ENCODE measurements at places on chromosomes 7 and 10.

DNA sequence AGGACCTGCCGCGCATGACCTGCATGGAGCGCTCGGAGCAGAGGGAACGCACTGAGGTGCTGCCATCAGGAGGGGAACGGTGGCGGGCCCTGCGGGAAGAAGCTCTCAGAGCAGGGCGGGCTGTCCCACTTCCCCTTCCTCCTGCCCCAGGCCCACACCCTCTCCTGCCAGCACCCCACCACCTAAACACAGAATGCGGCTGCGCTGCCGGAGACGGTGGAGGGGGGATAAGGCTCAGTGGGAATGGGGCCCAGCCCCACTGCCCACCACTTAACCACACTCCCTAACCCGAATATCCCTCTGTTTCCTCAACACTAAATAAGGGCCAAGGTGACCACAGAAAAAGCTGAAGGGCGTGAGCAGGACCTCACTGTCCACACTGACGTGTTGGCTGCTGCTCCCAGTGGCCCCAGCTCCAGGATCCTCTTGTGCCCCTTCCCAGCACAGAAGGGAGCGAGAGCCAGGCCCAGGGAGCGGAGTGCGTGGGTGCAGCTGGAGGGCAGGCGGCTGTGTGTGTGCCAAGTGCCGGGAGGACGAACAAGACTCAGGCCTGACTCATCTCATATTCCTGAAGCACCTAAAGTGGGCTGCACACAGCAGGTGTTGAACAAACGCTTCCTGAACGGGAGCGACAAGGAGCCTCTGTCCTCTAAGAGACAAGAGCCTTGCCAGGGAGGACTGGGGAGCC, 116.8 kb downstream of the MAD1L1 start:
- DNase-seq: no peak

- no peak for DNase-seq
Observed at GRCh38 chr10:126892226-126893175, 12.7 kb upstream of the DOCK1 start.

- DNase-seq: no peak
Observed at GRCh38 chr10:122126763-122127659, 138.0 kb downstream of the TACC2 start.

- DNase-seq: no peak
Observed at GRCh38 chr7:20249376-20249775, 32.2 kb upstream of the MACC1 start.

DNA sequence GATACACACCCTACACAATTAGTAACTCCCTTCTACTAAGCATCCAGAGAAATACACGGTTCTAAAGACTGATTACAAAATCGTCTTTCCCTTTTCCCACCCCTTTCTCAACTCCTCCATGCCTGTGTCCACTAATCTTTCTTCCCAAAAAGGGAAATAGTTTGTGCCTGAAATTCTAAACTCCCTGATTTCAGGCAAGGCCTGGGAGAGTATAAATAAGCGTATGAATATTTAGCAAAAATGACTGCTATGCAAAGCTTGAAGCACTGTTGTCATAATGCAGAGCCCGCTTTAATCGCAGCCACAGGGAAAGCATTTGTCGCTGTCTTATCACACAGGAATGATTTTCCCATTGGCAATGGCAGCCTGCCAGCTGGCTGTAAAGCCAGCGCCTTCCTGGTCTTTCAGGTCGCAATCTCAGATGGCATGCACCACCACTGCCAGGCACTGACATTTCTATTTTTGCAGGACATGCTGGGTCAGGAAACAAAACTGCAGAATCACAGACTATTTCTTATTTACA, 142.9 kb upstream of the PCGF5 start:
- DNase-seq: no peak

- DNase-seq: no peak
Observed at GRCh38 chr7:124781418-124781817, 15.8 kb upstream of the GPR37 start.

DNA sequence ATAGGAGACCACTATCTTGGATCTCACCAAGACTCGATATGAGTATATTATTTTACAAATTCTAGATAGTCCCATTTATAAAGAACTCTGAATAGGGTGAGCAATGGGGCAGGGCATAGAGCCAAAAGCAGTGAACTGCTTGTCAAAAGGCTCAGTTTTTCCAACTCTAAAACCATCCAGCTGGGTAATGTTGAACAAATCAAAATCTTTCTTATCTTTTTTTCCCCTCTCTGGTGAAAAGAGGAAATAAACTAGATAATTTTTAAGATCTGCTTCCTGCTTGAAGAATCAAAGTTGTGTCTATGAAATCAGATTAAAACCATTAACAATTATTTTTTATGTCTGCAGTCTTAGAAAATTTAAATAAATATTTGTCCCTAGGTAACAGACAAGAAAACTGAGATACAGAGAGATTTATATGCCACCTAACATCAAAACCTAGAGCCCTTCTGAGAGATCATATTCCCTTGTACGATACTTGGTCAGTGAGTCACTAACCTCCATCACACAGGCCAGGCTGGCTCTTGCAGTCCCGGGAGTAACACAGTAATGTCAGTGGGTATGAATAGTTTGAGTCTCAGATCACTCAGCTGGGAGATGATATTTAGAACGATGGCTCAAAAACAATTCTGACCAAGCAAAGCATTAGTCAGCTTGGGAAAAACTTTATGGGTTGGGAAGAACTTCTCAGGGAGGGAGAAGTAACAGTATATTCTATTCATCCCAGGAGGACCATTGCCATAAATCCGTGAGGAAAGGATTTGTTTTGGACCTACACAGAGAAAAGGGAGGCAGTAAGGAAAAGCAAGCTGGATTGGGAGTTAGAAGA, 178.8 kb downstream of the REEP3 start:
- DNase-seq: no peak

GRCh38 chr7:5633161-5634106, 148.0 kb downstream of the RNF216 start:
- DNase-seq: no peak

DNA sequence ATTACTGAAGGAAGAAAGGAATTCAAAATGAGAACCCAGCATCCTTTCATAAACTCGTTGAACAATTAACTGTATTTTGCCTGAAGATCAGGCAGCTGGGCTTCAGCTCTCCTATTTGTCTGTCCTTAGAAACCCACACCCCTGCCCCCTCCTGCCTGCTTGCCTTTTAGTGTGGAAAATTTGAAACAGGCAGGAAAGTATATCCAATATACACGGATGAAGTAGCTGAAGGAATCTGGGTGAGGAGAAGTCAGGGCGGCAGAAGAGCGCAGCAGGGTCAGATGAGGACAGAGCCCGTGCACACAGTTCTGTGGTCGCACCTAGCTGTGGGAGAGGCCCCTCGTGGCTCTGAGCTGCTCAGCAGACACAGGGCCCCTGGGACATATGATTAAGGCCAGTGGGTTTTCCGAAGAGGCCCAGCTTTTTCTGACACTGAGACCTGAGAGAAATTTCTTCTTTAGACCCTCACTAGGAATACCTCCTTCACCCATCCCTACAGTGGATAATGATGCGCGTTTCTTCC, 87.9 kb downstream of the ACTR3B start:
- no peak for DNase-seq

- DNase-seq: peak; percentile 27
Observed at GRCh38 chr10:53808677-53809372, 992.2 kb downstream of the PCDH15 start.

DNA sequence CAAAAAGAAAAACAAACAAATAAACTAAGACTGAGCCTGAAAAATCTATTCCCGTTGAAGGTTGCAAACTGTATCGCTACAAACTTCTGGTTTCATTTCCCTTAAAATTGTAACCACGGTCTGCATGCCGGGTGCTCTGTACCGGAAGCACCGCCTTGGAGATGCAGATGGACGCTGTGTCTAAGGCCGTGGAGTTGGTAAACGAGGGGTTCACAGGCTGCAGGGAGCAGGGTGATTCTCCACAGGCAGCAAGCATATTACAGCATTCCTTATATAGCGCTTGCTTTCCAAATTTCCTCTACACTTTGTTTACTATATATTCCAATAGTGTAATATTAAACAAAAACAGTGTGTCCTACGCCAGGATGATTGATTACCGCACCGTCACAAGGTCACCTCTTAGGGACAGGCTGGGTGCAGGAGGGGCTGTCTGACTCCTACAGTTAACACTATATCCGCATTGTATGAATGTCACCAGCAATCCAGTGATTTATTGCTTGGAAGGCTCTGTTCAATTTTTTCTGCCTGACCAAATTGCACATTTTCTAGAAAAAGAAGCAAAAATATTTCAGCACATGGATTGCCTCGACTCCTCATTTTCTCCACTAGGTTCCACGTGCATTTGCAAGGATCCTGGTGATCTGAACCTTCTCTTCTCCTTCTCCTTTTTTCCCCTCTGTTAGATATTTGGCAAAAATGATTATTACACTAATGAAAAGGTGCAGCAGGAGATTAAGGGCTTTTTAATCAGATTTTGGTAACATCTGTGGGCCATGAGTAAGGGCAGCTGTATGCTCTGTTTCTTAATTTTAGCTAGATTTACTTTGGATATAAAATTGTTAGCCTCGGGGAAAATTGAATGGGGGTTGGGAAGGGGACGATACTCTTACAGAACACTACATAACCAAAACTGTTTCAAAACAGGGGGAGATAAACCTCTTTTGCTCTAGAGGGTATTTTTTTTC, 325.8 kb upstream of the MGMT start:
- no peak for DNase-seq

- no peak for DNase-seq
Observed at GRCh38 chr10:97612386-97612785, 20.9 kb downstream of the MORN4 start.

- DNase-seq: no peak
Observed at GRCh38 chr10:12704488-12704887, 297.0 kb downstream of the CCDC3 start.

- no peak for DNase-seq
Observed at GRCh38 chr7:12578930-12579640, 8.6 kb downstream of the SCIN start.

GRCh38 chr10:108352771-108353170, 1188.3 kb upstream of the SORCS1 start:
- DNase-seq: no peak

DNA sequence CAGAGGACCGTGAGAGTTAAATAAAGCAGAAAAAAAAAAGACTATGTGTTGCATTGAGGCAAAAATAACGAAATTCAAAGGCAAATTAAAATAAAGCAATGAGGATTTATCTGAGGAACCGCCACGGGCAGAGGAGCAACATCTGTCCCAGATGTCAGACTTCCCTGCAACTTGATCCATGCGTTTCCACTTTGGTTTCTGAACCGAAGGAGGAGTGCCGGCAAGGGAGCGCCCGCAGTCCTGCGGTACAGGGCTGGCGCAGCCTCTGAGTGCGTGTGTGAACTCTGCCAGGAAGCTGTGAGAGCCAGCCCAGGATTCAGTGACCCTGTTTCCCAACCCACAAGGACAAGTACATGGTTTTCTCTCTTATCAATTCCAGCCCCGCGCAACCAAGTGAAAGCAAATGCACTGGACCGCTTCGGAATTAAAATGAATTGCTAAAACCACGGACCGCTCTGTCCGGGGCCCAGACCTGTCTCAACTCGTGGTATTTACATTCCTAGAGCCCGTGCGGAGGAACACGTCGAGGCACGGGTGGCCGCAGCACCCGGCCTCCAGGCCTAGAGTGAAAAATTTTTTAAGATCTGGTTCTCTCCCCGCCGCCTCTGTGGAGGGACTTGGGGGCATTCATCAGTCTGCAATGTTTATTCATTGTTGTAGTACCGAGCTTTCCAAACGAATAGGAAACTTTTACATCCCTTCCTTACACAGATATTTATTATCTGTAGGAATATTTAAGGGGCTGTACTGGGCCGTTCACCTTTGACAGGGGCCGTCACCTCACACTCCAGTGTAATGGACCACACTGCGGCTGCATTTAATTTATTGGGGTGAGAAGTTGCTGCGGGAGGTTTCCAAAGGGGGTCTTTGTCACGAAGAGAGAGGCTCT, 291.5 kb upstream of the NFE2L3 start:
- peak; percentile 48 for DNase-seq

DNA sequence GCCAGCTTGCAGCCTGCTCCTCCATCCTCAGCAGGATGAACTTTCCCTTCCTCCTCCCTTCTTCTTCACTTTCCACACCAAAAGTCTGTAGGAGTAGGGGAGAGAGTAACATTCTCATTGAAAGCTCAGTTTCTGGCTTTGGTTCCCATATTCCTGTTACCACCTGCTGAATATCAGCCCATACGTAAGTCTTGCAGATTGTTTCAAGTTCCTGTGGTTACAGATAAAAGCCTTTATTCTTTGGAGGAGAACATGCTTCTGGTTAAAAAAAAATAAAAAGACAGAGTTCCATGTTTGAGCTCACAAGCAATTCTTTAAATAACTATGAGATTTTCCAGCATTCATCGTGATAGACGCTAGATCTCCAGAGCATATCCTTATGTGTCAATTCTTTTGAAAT, 637.3 kb downstream of the SUGCT start:
- no peak for DNase-seq

DNA sequence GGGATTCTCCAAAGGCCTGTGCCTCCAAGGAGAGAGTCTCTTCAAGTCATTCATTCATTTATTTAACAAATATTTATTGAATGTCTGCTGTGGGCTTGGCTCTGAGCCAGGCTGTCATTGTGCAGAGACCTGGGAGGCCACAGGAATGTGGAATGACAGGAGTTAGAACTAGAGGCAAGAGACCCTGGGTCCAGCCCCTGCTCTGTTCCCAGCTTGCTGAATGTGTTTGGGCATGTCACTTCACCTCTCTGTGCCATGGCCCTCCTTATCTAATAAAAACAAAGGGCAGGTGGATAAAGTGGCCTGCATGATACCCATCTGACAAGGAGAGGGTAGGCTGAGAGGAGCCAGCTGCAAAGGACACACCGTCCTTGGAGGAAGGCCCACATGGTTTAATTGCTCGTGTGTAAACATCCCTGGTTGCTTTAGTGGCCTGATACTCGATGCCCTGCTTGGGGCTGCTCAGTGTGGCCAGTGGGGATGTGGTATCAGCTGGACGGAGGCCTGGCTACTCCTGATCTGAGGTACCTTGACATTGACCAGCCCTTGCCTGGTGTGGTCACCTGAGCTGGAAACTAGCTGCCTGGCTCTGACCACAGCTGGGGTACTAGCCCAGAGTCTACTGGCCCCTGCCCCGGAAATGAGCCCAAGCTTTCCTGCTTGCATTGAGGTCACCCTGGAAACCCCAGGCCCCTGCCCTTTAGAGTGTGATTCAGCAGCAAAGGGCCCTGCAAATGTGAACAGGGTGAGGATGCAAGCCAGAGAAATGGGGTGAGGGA, 116.2 kb downstream of the CDH23 start:
- no peak for DNase-seq

DNA sequence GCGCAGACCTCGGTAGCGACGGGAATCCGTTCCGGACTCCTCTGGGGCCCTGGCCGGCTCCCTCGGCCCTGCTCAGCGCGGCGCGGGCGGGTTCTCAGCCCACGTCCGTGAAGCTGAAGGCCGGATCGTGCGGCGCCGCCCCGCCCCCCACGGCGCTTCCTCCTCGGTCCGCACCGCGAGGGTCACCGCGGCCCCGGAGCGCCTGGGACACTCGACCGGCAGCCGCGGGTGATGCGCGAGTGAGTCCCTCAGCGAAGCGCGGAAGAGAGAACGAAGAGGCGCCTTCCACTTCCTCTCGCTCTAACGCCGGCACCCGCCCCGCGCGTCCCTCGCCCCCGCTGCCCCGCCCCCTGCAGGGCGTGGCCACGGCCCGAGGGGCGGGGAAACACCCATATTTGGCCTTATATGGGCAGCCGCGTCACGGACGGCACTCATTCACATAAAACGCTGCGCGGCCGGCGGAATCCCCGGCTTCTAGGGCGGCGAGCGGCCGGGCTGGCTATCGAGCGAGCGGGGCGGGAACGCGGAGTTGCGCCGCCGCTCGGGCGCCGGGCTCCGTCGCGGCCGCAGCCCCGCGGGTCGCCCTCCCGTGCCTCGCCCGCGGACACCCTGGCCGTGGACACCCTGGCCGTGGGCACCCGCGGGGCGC, at the start of gene DUSP5:
Gene DUSP5 (plus strand): TSS at position 470 of the 649 bp plus-strand sequence. CDS start 215 bp downstream, outside the sequence.
- DNase-seq: peak; percentile 91

- DNase-seq: peak; percentile 75
Observed at GRCh38 chr7:104552102-104552501, 223.7 kb downstream of the LHFPL3 start.
